OCI-LY7 (cell line): ENCODE measurements at places on chromosomes 3 and 15. TPM values are rescaled to one million over a fixed set of nuclear protein-coding genes. Genes with fewer than 3 reads are reported as not detected.

C3orf49 gene
- total RNA-seq = not detected in 2 replicates

DNA sequence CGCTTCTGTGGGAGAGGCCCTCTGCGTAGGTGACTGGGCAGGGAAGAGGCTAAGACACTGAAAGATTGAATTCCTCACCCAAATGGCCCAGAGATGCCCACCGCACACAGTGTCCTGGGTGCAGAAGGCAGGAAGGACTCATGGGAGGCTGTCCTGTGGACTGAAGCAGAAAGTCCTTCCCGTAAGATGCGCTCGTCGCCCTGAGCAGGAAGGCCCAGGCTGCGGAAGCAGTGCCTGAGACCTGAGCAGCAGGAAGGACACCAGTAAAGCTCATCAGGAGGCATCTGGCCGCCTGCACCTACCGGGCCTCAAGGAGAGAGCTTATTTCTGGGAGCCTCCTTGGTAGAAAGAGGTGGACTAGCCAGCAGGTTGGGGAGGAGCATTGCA lies 3.3 kb downstream of the PAK6 start:
- no peak for DNase-seq

FRMD4B gene
- total RNA-seq = not detected in 2 replicates

- DNase-seq = no peak
Measured at GRCh38 chr15:67146875-67147381, 81.5 kb downstream of the SMAD3 start.

DNA sequence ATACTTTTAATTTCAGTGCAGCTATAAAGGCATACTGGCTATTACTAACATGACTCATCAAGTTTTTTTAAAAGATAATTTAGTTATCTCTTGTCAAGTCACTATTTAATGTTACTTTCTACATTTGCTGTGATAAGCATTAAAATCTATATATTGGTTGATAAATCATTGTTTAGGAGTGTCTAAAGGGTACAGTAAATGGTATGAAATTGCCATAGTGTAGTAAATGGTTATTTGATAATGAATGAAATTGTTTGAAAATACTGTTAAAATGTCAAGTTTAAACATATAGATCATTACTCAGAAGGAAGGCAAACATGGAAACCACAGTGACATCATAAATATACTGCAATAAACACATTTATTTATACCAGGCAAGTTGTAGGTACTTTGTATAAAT lies 13.2 kb upstream of the BNIP2 start:
- no peak for DNase-seq

DNA sequence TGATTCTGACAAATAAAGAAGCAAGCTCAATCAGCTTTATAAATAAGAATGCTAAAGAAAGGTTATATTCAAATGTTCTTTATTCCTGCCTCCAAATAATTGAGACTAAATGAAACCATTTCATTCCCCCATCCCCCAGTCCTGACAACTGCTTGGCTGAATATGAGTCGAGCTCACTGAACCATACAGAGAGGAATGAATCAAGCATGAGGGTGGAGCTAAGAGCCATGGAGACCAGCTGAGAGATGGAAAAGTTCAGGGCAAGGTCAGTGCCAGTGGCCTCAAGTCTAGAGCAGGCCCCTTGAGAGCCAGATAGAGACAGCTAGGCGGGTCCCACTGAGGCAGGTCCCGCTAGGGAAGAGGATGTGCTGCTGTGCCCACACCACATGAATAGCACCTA lies 188.7 kb upstream of the EIF1B start:
- DNase-seq = no peak
